HT-29 (cell line): ENCODE measurements at places on chromosomes 6 and 20. TPM values are rescaled to one million over a fixed set of nuclear protein-coding genes. Genes with fewer than 3 reads are reported as not detected.

GRCh38 chr6:138225953-138226352 is 7.7 kb upstream of the PBOV1 start:
- DNase-seq = no peak

DNA sequence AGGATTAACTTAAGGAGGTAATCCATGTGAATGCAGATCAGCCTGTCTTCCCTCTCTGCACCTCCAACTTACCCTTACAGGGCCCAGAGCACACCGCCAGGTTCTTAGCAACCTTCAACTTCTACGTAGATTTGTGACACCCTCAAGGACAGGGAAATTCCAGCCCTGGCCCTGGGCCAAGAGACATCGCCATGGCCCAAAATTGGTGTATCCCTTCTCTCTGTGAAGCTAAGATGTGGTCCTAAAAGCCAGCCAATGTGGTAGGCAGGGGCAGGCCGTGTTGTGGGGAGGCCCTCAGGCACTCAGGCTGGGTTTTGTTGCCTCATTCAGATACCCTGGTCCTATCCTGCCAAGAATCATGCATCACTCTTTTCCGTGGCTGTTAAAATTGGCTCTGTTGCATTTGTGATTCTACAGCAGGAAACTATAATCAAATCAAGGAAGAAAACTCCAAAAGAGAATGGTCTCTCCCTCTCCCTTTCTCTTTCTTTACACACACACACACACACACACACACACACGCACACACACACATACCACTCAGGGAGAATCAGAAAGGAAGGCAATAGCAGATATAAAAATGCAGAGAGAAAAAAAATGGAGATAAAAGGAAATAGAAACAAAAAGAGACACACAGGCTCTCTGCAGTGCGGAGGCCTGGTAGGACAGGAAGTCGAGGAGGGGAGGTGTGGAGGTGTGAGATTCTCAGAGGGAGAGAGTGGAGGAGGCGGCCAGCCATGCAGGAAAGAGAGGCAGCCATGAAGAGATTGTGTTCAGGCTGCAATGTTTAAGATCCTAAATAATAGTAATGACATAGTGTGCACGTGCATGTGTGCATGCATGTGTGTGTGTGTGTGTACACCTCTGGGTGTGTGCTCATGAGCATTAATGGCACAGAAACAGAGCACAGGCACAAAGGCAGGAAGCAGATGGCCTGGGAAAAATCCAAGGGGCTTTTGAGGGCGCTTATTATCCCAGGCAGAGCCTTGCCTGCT is 201.8 kb upstream of the LRFN2 start:
- no peak for DNase-seq

DNA sequence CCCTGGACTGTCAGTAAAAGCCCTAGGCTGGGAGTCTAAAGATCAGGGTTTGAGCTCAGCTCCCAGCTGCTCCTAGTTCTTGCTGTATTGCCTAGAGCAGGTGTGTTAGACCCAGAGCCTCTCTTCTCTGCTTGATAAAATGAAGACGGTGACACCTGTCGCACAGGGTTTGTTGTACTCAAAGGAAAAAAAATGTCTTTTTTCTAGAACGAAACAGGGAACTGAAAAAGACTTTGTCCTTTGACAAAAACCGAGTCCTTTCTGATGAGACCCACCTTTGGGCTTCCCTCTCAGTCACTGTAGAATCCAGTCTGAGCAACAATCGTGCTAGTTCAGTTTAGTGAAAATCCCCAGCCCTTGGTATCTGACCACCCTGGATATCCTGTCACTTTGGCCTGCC is 102.1 kb upstream of the LAMP5 start:
- no peak for DNase-seq

Gene BCAS4
- total RNA-seq = 4.4 and 14.8 TPM in 2 replicates

Gene CDC40
- total RNA-seq = 7.3 and 8.9 TPM in 2 replicates

GRCh38 chr6:19569563-19569962 is 267.6 kb upstream of the ID4 start:
- DNase-seq = no peak

Gene CARMIL1
- 16.8 and 17.6 TPM in 2 replicates for total RNA-seq

- DNase-seq = no peak
Measured at GRCh38 chr20:46641424-46641823, 9.8 kb downstream of the SLC13A3 start.

DNA sequence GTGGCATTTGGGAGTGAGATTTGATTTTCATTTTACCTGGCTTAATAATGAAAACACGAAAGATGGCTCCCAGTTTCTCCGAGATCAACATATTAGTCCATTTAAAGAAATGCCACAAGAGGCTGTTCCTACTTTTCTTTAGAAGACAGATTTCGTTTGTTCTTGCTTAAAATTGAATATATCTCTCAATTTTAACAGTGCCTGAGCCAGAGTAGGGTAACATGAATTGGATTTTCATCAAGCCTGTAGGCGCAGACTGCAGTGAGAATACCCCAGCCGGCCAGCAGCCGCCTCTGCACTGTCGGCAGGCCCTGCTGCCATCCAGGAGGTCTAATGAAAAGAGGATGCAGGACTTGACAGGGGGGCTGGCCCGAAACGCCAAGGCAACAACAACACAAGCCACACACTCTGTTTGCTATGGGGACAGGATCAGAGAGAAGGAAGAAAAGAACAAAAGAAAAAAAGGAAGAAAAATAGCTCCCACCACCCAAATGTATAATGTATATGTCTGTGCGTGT is 72.5 kb downstream of the PPP1R3G start:
- DNase-seq = no peak

DNA sequence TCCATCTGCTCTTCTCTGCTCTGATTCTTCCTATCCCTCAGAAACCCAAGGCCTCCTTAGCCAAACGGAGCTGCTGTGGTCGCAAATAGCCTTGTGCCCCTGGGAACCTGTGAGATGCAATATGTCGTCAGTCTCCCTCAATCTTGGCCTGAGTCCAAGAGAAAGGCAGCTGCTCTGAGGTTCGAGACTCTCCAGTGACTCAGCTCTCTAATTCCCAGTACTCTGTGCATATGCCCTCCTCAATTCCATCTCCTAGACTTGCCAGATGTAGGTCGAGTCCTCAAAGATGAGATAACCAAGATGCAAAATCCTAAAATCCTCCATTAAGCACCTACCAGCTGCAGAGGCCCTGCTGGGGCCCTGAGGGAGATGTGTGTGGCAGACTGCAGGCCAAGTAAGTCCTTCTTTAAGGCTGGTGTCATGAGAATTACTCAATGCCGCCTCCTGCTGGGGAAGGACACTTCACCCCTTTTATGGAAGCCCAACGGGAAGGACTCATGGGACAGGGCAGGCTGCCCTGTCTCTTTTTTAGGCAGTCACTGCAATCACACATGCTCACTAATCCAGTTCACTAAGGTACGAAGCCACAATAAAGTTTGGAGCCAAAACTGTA is 28.5 kb downstream of the C6orf15 start:
- DNase-seq = no peak

GRCh38 chr6:109515781-109516409 is 32.9 kb upstream of the ZBTB24 start:
- DNase-seq = no peak

GRCh38 chr20:33160681-33161080 is 7.3 kb upstream of the BPIFA2 start:
- no peak for DNase-seq

- DNase-seq = no peak
Measured at GRCh38 chr20:15332711-15333160, 995.3 kb upstream of the FLRT3 start.

Gene TMX4
- 9.4 and 10.1 TPM in 2 replicates for total RNA-seq

GRCh38 chr6:26175428-26176181 is 88.4 kb downstream of the HFE start:
- DNase-seq = peak; percentile 80

DNA sequence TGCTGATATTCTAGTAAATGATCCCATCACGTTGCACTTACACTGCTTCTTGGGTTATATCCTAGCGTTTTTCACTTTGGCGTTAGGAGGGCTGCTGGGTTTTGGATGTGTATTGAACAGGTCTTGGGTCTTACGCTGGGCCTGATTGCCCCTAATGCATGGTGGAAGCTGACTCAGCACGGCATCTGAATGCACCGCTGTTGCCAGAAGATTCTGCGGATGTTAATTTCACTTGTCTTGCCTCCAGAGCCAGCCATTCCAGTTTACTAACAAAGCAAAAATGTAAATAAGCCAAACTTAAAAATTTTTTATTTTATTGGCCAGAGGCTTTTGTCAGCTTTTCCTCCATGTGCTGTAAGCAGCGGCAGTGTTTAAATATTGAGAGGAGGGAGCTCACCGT is 233.5 kb downstream of the TMEM242 start:
- DNase-seq = no peak

- DNase-seq = peak; percentile 53
Measured at GRCh38 chr6:5398530-5398929, 137.2 kb downstream of the FARS2 start.

- DNase-seq = no peak
Measured at GRCh38 chr6:84242265-84242664, 14.8 kb upstream of the CEP162 start.

- peak; percentile 78 for DNase-seq
Measured at GRCh38 chr6:166112580-166112979, 55.1 kb downstream of the TBXT start.

DNA sequence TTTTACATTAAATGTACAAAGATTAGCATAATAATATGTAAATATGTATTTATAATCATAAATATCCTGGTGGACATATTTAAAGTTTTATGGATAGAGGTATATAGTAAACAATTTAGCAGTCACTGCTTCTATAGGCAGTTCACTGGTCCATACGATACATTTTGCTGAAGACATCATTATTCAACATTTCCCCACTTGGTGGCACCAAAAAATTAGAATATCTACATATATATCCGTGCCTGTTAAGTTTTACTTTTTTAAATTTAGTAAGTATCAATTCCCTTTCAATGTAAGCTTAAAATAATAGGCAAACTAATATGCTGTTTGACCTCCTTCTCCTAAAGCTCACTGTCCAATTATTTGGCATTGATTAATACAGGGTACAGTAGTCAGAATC is 64.2 kb downstream of the LMBRD1 start:
- DNase-seq = peak; percentile 26

GRCh38 chr6:66159937-66160336 is 452.9 kb upstream of the EYS start:
- no peak for DNase-seq
